ENCODE measurements at places on chromosomes 4 and X. TPM values are rescaled to one million over a fixed set of nuclear protein-coding genes. Genes with fewer than 3 reads are reported as not detected.

- no peak for DNase-seq
Observed at GRCh38 chr4:137203601-137204000, 328.7 kb downstream of the PCDH18 start.

- no peak for DNase-seq
Observed at GRCh38 chr4:163492951-163493504, 1.5 kb upstream of the TMA16 start.

GRCh38 chr4:25158817-25159216, 1.4 kb downstream of the SEPSECS start:
- no peak for DNase-seq

The SRPX2 gene
- total RNA-seq, result 25.9 TPM

DNA sequence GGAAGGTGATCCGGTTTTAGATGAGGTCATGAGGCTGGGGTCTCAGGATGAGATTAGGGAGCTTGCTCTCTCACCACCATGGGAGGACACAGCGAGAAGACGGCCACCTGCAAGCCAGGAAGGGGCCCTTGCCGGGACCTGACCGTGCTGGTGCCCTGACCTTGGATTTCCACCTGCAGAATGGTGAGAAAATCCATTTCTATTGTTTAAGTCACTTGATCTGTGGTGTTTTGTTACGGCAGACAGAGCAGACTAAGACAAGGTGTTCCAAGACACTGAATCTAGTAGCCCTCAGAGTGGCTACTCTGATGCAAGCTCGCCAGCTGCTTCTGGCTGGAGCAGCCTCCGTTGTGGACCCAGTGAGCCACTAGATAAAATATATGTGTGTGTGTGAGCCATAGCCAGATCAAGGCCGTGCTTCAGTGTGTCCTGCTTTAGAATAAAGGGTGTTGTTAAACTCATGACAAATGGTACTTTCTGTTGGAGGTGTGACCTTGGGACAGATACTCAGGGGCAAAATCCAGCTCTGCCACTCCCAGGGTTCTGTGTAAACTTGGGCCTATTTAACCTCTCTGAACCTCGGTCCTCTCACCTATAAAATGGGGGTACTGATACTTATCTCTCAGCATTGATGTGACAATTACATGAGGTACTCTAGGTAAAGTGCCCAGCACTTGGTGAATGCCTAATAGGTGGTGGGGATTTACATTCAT, 67.9 kb upstream of the STX18 start:
- no peak for DNase-seq

DNA sequence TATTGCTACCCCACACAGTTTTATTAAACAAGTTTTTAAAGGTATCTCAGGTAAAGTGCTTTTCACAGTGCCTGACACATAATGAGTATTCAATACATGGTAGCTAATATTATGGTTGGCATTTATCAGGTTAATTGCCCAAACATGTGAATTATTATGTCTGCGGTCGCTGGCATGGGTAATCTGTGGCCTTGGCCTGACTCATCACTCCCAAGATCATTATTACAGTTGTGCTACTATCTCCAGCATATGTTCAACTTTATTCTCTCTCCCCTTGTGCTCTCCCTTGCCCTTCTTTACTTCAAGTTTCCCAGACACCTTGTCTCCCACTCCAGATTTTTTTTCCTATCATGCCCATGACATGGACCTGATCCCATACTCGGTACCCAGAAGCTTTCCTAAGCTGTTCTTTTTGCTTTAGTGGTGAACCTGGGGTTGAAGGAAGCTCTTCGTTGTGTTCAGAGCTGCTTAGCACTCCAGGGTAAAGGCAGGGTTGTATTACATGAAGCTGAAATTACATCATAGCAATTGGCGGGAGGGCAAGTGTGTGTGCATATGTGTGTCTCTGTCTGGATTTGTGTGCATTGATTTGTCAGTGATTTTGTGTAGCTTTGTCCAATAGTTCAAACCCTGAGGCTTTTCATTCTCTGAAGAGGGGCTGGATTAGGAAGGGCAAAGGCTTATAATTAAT, 176.5 kb upstream of the NRK start:
- DNase-seq, result no peak

The FAM149A gene
- 10.1 TPM for total RNA-seq

The GUCY1B1 gene
- 23.2 TPM for total RNA-seq
